ENCODE measurements at places on chromosomes 1 and 21.

DNA sequence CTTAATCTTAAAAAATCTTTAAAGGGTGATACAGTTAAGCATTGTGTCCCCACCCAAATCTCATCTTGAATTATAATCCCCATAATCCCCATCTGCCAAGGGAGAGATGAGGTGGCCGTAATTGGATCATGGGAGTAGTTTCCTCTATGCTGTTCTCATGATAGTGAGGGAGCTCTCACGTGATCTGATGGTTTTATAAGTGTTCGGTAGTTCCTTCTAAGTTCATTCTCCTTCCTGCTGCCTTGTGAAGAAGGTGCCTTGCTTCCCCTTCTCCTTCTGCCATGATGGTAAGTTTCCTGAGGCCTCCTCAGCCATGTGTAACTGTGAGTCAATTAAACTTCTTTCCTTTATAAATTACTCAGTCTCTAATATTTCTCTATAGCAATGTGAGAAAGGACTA is 10.7 kb downstream of the DHRS3 start:
- no peak for DNase-seq

- no peak for DNase-seq
These were observed 4.0 kb downstream of the S100A16 start for GRCh38 chr1:153608742-153609584.

DNA sequence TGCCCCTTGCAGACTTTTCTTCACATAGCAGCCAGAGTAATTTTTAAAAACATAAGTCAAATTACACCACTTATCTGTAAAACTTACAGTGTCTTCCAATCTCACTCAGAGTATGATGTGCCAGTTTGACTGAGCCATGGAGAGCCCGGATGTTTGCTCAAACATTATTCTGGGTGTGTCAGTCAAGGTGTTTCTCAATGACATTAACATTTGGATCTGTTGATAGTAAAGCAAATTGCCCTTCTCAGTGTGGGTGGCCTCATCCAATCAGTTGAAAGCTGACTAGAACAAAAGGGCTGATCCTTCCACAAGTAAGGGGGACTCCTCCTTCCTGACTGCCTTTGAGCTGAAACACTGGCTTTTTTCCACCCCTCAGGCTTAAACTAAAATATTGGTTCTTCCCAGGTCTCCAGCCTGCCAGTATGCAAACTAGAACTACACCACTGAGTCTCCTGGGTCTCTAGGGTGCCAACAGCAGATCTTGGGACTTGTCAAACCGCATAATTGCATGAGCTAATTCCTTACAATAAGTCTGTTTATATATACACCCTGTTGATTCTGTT is 157.9 kb upstream of the CTTNBP2NL start:
- DNase-seq = no peak

- DNase-seq = no peak
These were observed 40.4 kb downstream of the PHC2 start for GRCh38 chr1:33390542-33390941.

GRCh38 chr1:71494163-71494562 is 413.3 kb upstream of the ZRANB2 start:
- DNase-seq = no peak

DNA sequence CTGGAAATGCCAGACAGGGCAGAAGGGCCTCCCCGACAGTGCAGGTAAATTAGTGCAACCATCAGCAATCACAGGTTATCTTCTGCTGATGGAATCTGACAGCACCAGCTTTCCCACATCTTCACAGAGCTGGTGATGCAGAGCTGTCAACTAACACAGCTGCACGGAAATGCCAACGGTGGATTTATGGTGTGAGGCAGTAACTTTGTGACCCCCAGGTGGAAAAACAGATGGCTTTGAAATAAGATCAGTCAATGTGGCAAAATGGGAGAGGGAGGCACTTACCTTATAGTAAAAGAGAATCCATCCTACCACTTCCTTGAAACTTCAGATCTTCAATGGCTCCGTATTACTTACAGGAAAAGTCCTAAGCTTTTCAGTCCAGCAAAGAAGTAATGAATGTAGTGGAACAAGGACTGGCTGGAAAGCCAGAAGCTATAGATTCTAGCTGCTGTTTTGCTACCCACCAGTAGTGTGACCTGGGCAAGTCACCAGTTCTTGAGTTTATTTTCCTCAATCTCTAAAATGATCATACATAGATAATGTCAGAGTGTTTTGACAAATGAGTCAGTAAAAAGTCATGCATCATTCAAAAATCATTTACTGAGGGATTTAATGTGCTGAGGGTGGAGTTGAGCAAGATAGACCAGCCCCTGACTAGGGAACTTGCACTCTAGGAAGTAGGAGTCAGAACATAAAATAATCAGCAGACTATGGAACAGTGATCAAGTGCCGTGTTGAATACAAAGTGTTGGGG is 245.7 kb upstream of the JUN start:
- no peak for DNase-seq

DNA sequence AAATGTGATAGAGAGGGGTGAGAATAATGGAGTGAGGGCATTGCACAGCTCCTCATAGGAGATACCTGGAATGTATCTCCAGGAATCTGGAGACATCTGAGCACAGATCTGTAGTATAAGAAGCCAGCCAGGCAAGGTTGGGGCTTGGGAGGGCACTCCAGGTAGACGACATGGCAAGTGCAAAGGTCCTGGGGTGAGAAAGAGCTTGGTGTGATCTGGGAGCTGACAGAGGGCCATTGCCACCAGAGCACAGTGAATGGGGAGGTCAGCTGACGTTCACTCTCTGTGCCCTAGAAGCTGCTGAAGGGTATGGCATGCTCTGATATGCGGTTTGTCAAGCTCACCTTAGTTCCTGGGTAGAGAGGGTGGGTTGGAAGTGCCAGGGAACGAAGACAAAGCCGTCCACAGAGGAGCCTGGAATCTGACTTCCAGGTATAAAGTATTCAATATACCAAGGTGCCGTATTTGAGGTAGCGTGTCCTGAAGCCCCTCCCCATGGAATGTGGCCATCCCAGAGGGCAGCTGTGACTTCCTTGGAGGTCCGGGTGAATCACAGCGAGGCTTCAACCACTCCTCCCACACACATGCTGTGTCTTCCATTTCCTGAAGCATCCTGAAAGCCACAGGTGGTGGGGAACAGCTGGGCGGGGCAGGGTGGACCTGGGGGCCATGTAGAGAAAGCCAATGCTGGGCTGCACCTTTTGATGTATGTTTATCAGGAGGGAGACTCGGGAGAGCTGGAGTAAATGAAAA is 182.7 kb upstream of the KLHDC7A start:
- DNase-seq = no peak

DNA sequence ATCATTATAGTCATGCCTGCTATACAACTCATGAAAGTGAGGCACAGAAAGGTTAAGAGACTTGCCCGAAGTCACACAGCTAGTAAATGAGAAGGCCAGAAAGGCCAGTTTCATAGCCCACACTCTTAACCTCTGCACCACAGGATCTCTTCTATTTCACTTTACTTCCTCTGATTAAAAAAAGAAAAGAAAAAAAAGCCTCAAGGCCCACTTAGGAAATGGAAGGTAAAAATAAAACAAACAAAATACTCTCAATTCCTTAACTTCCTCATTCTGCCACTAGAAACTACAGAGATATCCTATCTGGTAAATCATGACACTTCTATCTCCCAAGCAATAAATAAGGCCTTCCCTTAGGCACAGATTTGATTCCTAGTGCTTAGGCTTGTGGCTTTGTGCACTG is 7.6 kb upstream of the ENAH start:
- no peak for DNase-seq

DNA sequence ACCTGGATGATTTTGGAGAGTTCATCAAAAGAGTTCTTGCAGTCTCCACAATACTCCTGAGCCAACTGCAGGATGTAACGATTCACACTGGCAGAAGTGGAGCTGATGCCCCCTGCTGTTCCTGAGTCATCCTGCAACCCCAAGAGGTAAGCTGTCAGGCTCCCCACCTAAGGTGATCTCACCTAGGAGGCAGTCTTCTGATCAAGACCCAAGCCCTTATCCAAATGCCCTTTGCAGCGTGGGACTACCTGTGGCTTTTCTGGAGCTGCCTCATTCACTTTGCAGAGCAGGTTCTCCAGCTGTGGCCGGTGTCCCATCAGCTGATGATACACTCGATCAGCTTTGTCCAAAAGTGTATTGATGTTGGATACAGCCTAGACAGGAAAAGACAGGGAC is 96.4 kb downstream of the UBR4 start:
- DNase-seq = no peak

GRCh38 chr1:226425004-226425378 is 17.1 kb upstream of the PARP1 start:
- no peak for DNase-seq

GRCh38 chr21:15893902-15894301 is 164.1 kb downstream of the USP25 start:
- no peak for DNase-seq

GRCh38 chr1:41698916-41699860 is 214.7 kb upstream of the EDN2 start:
- no peak for DNase-seq

GRCh38 chr1:103259982-103260381 is 151.7 kb upstream of the COL11A1 start:
- no peak for DNase-seq

DNA sequence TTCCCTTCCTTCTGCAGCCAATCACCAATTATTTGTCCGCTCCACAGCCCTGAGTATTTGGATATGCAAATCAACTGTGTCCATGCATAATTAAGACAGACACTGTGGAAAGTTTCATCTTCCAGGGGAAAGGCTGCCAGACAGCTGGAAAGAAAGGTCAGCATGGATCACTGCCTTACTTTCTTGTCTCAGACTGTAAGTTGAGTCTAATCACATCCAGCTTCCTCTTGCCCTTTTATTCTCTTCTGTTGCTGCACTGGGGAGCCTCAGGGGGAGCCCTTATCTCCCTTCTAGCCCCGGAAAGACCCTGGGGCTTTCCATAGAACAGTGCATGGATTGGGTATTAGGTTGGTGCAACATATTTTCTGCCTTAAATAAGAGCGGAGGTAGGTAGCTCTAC is 182.9 kb downstream of the OMA1 start:
- no peak for DNase-seq
